Esophagus muscularis mucosa (tissue), 4 donors: ENCODE measurements at places on chromosomes 12 and 14. TPM values are rescaled to one million over a fixed set of nuclear protein-coding genes. Genes with fewer than 3 reads are reported as not detected.
A peak's percentile ranks its signal among the peaks of the same experiment; 100 is the strongest.

Gene NRIP2
- total RNA-seq, result 0.83 TPM

DNA sequence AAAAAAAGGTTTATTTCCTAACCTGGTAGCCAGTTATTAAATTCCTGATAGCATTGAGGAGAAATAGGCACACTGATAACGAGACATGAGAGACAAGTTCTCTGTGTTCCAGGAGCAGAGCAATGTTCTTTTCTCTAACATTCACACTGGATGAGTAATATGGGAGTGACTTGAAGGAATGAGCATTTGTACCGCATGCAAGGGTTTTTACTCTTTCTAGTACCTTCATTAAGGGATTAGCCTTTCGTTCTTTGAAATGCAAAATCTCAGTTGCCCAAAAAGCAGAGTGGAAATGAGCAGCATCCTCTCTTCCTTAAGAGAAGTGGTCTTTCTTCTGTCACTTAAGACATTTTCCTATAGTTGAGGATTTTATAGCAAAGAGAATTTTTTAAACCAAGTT is 54.7 kb downstream of the FGD4 start:
- H3K4me1 ChIP-seq, result peaks cover 27% of the 10 kb centered on the region

DNA sequence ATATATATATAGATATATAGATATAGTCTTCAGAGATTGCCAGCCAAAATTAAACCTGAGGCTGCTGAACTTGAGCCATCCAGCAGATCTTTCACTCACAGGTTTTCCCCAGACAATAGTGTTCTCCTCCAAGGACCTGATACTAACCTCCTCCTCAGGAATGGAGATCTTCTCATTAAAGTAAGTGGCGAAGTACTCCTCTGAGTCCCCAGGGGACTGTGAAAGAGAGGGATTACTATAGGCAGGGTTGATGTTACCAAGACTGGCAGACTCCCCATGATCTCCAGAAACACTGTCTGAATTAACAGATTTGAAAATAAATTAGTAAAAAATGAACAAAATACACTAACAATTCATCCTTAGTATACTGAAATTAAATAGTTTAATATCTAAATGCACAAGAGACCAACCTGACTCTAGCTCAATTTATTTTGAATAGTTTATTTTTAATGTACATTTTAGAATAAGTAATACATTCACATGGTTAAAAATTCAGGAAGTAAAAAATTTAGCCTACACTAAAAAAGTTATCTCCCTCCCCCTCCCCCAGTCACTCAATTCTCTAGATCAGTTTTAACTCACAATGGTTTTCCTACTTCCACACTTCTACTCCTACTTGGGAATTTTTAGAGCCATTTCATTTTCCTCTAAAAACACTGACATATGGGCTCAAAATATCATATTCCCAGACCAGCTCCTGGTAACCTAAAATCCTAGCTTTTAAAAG is 17.7 kb downstream of the SLC11A2 start:
- H3K4me3 ChIP-seq, result no peak overlapping the region
- DNase-seq, result no peak
- peak overlapping the region; percentile 24 for H3K27ac ChIP-seq

DNA sequence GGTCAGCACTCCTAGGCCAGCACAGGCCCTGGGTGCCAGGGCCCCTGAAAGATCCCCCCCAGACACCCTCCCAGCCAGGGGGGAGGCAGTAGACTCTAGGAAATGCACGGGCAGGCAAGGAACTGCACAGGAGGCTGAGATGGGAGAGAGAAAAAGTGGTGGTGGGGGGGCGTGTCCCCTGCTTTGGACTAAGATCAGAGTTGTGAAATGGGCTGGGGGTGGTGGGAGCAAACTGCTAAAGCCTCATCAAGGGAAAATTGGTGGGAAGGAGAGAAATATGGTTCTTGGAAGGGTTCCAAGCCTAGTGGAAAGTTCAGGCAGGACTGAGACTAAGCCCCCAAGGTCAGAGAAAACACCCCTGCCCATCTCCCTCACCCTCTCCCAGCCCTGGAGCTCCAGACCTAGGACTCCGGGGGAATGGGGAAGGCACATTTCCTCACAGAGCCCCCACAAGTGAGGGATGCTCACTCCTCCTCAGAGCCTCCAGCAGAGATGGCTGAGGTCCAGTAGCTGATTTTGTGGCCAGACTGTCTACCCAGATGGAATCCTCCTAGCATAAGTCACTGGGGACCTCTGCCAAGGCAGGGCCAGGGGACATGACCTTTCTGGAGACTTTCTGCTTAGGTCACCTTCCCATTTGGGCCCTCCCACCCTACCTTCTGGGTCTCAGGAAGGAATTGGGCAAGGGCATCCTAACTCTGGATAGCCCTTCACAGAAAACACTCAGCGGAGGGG is 29.8 kb downstream of the FIGNL2 start:
- H3K27ac ChIP-seq, result no peak overlapping the region
- no peaks in the 10 kb centered on the region for H3K27me3 ChIP-seq
- peaks cover 43% of the 10 kb centered on the region for H3K4me1 ChIP-seq
- no peak overlapping the region for H3K4me3 ChIP-seq
- DNase-seq, result no peak
- no peaks in the 10 kb centered on the region for H3K36me3 ChIP-seq

- H3K36me3 ChIP-seq, result no peaks in the 10 kb centered on the region
- no peak overlapping the region for H3K27ac ChIP-seq
- no peaks in the 10 kb centered on the region for H3K27me3 ChIP-seq
- no peak overlapping the region for H3K4me3 ChIP-seq
- peaks cover 27% of the 10 kb centered on the region for H3K4me1 ChIP-seq
These were observed 36.5 kb downstream of the LEMD3 start for GRCh38 chr12:65205886-65206285.

DNA sequence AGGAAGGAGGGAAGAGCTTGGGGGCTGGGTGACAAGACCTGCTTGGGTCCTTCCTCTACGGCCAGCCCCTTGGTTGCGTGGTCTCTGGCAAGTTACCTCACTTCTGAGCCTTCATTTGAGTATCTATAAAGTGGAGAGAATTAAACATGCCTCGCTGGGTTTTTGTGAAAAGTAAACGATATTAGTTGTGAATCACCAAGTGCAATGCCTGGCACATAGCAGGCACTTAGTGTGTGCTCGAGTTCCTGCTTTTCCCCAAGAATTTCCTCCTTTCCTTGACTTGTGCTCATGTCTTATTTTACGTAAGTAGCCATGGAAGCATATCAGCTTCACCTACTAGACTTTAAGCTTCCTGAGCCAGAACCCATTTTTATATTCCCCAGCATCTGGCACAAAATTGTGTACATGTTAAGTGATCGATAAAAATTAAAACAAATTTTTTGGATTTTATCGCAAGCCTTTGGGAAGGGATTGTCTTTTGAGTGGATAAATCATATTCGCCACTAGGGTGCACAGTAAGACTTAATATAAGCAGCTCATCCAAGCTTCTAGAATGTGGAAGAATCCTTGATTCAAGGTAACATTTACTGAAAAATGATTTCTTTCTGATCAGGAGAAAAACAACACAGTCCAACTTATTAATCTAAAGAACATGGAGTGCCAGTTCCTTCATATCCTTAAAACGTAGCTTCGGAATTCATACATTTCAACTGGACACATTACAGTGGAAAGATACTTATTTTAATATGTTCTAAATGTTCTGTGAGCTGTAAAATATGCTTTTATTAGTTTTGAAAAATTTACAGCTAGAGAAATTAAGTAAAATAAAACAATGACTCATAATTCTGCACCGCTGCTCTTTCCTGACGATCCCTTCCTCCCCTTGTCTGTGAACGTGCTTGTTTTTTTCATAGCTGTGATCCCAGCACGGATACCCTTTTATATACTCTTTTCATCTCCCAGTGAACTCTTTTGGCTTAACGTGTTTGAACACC is 62.0 kb downstream of the SLC25A47 start:
- no peak overlapping the region for H3K27ac ChIP-seq
- peaks cover 26% of the 10 kb centered on the region for H3K36me3 ChIP-seq
- H3K4me3 ChIP-seq, result no peak overlapping the region
- DNase-seq, result no peak

DNA sequence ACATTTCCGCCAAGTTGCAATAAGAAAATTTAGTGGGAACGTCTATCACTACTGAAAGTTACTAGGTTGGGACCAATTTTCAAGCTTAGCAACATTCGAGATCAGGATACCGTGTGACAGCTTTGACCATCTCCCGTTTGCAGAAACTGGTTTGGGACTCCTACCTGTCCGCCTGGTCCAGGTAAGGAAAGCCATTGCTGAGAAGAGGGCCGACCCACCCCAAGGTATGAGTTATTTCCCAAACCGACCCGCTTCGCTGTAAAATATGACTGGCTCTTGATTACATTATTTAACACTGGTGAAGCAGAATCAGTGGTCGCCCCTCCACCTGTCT is 271 bp downstream of the DNAI7 start:
- peak overlapping the region; percentile 92 for H3K27ac ChIP-seq
- H3K27me3 ChIP-seq, result no peaks in the 10 kb centered on the region
- DNase-seq, result no peak

DNA sequence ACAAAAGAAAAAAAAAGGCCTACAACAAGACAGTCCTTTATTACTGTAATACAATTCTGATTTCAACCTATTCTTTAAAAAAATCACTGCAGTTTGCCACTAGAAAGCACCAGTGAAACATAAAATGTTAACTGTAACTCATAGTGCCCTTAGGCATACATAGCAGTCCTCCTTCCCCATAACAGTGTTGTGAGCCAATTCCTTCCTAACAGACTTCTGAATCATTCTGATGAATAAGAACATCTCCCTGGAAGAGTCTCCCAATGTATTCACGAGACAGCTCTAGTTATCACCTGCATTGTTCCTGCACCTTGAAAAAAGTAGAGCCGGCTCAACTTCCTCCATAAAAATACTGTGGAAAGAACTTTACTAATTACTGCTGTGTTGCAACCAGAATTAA is 213.6 kb upstream of the FSCB start:
- DNase-seq, result no peak
- no peaks in the 10 kb centered on the region for H3K27me3 ChIP-seq
- H3K4me3 ChIP-seq, result no peak overlapping the region

- peaks cover 34% of the 10 kb centered on the region for H3K4me1 ChIP-seq
- DNase-seq, result no peak
- H3K36me3 ChIP-seq, result peaks cover 97% of the 10 kb centered on the region
- H3K27me3 ChIP-seq, result no peaks in the 10 kb centered on the region
- H3K4me3 ChIP-seq, result no peak overlapping the region
These were observed 23.1 kb downstream of the AMN start for GRCh38 chr14:102945346-102946130.

DNA sequence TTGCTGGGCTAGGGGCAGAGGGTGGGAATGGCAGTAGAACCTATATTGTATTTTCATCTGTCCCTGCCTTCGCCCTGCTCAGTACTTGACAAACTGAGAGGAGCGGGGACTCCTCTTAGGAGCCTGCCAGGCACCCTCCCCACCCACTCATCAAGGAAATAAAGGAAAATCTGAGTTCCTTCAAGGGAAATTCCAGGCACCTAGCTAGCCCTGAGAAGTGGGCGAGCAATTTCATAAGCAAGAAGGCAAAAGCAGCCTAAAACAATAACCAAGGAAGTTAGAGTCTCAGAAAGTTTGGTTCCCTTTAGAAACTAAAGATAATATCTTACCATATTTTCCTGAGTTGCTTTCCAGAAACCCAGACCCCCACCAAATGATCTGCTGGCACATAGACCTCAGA is 10.6 kb upstream of the PLEKHD1 start:
- H3K4me3 ChIP-seq, result no peak overlapping the region
- no peaks in the 10 kb centered on the region for H3K4me1 ChIP-seq

DNA sequence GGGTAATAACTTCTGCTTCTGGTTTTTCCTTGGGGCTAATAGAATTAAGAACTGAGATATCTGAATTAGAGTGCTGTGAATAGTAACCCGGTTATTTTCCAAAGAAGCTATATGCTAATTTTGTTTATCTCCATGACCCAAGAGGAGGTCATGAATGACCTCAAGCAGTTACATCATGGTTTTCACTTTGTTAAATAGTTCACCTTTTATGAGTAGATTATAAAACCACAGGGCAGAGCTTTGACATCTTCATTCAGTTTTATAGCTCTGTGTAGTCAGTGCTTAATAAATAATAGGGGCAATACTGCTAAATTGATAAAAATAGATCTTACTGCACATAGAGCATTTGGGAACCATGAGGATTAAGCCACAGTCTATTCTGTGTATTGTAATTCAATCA is 462.2 kb downstream of the LRIG3 start:
- H3K27ac ChIP-seq, result no peak overlapping the region
- H3K27me3 ChIP-seq, result no peaks in the 10 kb centered on the region
- no peaks in the 10 kb centered on the region for H3K4me1 ChIP-seq
- no peak overlapping the region for H3K4me3 ChIP-seq
- H3K36me3 ChIP-seq, result no peaks in the 10 kb centered on the region
- DNase-seq, result no peak

DNA sequence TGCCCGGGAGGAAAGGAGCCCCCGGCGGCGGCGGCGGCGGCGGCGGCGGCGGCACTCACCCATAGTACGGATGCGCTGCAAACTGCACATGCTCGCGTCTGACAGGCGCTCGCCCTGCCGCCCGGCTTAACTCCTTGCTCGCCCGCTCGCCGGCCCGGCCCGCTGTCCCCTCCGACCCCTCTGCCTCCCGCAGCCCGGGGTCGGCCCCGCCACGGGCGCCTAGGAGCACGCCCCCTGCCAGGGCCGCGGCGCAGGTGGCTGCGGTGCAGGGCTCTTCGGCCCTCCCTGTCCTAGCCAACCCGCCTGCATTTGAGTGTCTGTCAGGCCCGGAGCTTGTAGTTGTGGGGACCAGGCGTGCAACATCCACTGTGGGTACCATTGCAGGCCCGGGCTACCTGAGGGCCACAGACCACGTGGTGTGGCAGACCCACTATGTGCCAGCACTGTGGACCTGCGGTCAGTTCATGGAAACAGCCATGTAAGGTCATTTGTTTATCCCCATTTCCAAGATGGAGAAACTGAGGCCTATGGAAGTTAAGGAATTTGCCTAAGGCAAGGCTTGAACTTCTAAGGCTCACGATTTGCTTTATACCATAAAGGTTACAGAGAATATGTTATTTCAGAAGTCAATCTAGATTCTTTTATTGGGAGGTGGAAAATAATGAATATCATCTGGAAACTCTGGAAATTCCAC is 17.6 kb upstream of the PLEKHH1 start:
- peaks cover 13% of the 10 kb centered on the region for H3K4me1 ChIP-seq
- no peaks in the 10 kb centered on the region for H3K36me3 ChIP-seq
- no peaks in the 10 kb centered on the region for H3K27me3 ChIP-seq
- peak overlapping the region; percentile 100 for H3K4me3 ChIP-seq
